ENCODE measurements at places on chromosomes 2 and 18. TPM values are rescaled to one million over a fixed set of nuclear protein-coding genes. Genes with fewer than 3 reads are reported as not detected.

GRCh38 chr2:231810905-231811304, 24.7 kb downstream of the COPS7B start:
- no peak overlapping the region for H3K4me3 ChIP-seq
- H3K4me1 ChIP-seq, result no peaks in the 10 kb centered on the region
- DNase-seq, result peak; percentile 15
- no peak overlapping the region for H3K27ac ChIP-seq
- H3K36me3 ChIP-seq, result no peaks in the 10 kb centered on the region
- no peaks in the 10 kb centered on the region for H3K27me3 ChIP-seq

DNA sequence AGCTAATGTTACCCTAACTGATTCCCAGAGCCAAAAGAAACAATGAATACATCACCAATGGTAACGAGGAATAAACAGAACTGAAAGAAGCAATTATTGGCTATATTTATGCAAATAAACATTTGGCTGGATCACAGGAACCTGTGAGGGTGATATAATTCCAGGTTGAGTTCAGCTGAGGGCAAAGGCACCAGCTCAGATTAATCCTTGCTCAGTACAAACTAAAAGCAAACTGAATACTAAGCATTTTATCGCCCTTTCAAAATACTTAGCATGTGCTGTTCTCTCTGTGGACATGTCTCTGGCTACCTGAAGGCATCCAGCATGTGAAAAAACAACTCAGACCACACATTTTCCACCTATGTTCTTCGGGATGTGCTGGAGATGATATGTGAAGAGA, 791.7 kb downstream of the METTL4 start:
- no peaks in the 10 kb centered on the region for H3K27me3 ChIP-seq
- no peak for DNase-seq
- H3K4me1 ChIP-seq, result no peaks in the 10 kb centered on the region
- H3K27ac ChIP-seq, result no peak overlapping the region
- H3K36me3 ChIP-seq, result no peaks in the 10 kb centered on the region

DNA sequence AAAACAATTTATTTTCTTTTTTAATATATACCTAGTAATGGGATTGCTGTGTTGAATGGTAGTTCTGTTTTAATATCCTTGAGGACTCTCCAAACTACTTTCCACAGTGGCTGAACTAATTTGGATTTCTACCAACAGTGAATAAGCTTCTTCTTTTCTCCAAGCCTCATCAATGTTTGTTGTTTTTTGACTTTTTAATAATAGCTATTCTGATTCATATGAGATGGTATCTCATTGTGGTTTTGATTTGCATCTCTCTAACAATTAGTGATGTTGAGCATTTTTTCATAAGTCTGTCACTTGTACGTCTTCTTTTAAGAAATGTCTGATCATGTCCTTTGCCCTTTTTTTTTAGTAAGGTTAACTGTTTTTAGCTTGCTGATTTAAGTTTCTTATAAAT, 863.3 kb downstream of the CNTNAP5 start:
- no peak overlapping the region for H3K27ac ChIP-seq
- DNase-seq, result no peak
- H3K36me3 ChIP-seq, result no peaks in the 10 kb centered on the region
- no peaks in the 10 kb centered on the region for H3K27me3 ChIP-seq
- no peak overlapping the region for H3K4me3 ChIP-seq

DNA sequence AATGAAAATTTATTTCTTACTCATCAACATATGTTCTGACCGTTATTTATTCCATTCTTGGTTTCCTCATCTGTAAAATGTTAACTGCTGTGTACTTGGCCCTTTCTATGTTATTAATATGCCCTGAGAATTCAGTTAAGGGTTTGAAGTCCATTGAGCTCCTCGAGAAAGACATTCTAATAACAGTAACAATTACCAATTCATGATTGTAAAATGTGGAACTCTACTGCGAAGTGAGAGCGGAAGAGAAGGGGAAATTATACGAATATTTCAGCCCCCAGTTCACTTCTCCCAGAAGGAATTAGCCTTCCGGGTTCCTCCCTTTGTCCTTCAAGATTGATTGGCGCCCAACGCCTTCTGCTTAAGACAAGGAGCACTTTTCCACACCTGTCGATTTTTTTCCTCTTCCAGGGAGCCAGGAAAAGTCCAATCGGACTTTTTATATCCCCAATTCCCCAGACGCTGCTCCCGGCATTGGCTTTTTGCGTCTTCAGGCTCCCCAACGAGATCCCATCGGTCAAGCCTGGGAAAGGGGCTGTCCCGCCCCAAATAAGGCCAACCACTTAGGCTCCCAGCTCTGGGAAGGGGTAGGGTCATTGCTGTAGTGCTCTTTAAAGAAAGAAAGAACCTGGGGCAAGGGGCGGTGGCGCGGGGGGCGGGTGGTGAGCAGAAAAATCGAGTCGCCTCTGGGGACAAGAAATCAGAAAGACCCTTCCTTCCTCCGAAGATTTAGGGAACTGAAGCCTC, 1.6 kb downstream of the DSC2 start:
- peak overlapping the region; percentile 99 for H3K27ac ChIP-seq
- H3K4me3 ChIP-seq, result peak overlapping the region; percentile 84
- peak; percentile 43 for DNase-seq

DNA sequence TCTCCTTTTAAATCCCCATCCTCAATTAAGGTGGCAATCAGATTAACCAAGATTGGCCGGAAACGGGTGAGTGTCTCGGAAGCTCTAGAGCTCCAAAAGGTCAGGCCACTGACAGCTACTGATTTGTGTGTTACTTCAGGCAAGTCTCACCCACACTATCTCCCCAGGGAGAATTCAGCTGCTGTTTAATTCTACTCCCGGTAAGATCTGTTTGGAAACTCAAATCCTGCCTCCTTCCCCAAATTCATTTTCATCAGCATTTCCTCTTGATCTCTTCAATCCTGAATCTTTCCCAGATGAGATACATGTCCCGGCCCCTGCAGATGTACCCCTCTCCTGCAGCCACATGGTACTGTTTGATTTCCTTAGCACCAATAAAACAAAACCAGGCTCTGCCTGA, 34.9 kb downstream of the EFR3B start:
- no peaks in the 10 kb centered on the region for H3K27me3 ChIP-seq
- no peak overlapping the region for H3K27ac ChIP-seq
- no peak overlapping the region for H3K4me3 ChIP-seq
- no peaks in the 10 kb centered on the region for H3K36me3 ChIP-seq

DNA sequence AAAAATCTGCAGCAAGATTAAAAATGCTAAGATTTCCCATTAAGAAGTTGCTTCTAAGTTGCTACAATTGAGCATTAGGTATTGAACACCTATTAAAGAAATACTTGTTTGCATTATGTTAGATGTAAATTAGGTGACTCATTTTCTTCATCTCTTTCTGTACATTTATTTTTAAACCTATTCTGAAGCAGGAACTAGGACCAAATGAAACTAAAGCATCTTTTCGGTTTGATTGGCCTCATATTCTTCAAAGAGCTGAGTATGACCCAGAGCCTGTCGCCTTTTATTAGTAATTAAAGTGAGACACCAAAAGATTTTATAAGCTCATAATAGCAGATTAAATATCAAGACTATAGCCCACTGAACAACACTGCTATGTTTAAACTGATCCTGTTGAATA, 83.4 kb upstream of the ZEB2 start:
- no peaks in the 10 kb centered on the region for H3K36me3 ChIP-seq
- H3K4me3 ChIP-seq, result no peak overlapping the region
- no peak overlapping the region for H3K27ac ChIP-seq
- H3K27me3 ChIP-seq, result no peaks in the 10 kb centered on the region
- no peaks in the 10 kb centered on the region for H3K4me1 ChIP-seq

- no peak overlapping the region for H3K27ac ChIP-seq
- peaks cover 21% of the 10 kb centered on the region for H3K4me1 ChIP-seq
- no peaks in the 10 kb centered on the region for H3K36me3 ChIP-seq
- no peak for DNase-seq
- no peaks in the 10 kb centered on the region for H3K27me3 ChIP-seq
- H3K4me3 ChIP-seq, result no peak overlapping the region
Observed at GRCh38 chr2:236689981-236690380, 120.4 kb downstream of the ACKR3 start.

DNA sequence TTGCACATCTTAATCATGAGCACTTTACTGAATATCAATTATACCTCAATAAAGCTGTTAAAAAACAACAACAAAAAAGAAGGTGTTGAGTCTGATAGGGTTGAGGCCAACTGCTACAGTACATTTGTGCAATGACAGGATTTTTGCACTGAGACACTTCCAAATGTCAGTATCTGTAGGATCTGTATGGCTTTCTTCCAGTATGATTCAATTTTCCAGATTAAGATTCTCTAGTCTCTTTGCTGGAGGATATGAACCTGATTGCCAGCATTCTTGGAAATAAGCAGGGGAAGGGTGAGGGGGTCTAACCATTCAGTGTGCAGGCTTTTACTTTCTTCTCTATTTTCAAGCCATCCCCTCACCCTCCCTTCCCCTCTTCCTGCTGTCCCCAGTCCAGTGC, 85.1 kb downstream of the SEMA4F start:
- H3K27ac ChIP-seq, result no peak overlapping the region
- H3K36me3 ChIP-seq, result no peaks in the 10 kb centered on the region
- DNase-seq, result no peak
- no peak overlapping the region for H3K4me3 ChIP-seq
- H3K27me3 ChIP-seq, result no peaks in the 10 kb centered on the region

DNA sequence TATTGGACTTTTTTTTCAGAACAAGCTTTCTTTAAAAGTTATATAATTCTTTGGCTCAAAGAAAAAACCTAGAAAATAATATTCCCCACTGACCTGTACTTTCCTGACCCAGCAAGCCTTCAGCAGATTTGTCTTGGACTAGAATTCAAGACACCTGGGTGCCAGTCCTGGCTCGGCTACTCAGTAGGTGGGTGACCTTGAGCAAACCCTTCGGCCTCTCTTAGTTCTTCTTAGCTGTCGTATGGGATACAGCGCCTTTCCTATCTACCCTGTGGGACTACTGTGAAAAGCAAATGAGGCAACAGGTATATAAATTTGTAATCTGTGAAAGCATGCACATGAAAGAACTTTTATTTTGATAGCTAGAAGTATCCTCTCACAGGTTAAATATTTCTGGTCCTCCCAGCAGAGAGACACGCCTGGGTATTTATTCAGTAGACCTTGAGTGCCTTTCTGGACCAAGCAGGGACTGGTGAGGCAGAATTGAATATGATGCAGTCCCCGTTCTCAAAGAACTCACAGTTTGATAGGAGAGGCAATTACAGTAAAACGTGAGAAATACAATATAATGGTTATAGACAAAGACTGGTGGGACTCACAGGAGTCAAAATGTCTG, 69.4 kb upstream of the EPAS1 start:
- peaks cover 12% of the 10 kb centered on the region for H3K4me1 ChIP-seq
- H3K4me3 ChIP-seq, result no peak overlapping the region
- H3K27me3 ChIP-seq, result no peaks in the 10 kb centered on the region
- no peak overlapping the region for H3K27ac ChIP-seq
- DNase-seq, result no peak
- no peaks in the 10 kb centered on the region for H3K36me3 ChIP-seq

DNA sequence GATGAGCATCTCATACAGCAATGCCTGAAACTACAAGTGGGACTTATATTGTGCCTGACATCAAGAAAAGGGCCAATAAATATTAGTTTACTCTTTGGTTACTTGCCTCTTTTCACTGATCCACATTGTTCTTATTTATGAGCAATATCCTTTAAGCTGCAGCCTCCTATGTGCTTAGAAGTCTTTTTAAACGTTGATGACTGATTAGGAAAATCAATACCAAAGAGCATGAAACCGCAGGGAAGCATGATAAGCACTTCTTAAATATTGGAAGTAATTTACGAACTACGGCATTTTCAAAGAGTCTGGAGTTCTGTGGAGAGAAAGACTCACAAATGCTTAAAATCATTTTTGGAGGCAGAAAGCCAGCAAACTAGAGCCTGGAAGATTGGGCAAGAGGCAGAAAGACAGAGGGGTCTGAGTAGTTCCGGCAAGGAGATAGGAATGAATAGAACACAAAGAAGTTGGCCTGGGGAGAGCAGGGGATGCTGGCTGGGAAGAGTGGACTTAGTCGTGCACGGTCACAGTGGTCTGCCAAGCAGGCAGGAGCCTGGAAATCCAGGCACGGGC, 122.6 kb upstream of the NOSTRIN start:
- H3K4me1 ChIP-seq, result peaks cover 12% of the 10 kb centered on the region
- DNase-seq, result no peak
- H3K4me3 ChIP-seq, result no peak overlapping the region

GRCh38 chr18:55421615-55422419, 166.2 kb downstream of the TCF4 start:
- H3K27ac ChIP-seq, result peak overlapping the region; percentile 12
- no peaks in the 10 kb centered on the region for H3K27me3 ChIP-seq
- H3K4me1 ChIP-seq, result peaks cover 14% of the 10 kb centered on the region
- no peak overlapping the region for H3K4me3 ChIP-seq
- no peaks in the 10 kb centered on the region for H3K36me3 ChIP-seq

DNA sequence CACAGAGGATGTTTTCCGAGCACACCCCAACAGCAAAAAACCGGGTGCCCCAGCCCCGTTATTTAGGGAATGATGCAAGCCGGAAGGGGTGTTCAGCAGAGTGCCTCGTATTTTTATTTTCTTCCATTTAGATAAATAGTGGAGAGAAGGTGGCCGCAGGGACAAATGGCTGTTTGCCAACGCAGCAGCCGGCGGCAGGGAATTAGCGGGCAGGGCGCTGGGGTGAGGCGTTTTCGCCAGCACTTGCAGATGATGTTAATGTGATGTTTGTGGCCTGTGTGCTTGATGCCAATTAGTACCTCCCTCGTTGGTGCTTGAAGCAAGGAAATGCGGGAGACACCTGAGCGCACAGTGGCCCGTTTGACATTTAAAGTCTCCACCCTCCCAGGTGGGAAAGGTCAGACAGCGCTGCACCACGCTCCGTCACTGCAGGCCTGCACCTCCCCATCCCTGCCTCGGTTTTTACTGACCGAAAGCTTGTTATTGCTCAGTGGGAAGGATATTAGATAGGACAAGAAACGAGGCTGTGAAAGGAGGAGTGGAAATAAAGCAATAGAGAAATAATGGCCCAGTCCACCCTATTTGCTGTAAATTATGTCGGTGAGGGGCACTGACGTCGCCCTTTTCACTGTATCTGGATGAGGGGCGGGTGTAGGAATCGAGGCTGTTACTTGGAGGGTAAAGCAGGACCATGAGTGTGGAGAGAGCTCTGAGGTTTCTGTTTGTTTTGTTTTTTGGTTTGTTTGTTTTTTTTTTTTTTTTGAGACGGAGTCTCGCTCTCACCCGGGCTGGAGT, 39.1 kb downstream of the NFATC1 start:
- H3K27ac ChIP-seq, result no peak overlapping the region
- peaks cover 13% of the 10 kb centered on the region for H3K4me1 ChIP-seq
- no peaks in the 10 kb centered on the region for H3K27me3 ChIP-seq
- no peak overlapping the region for H3K4me3 ChIP-seq
- no peaks in the 10 kb centered on the region for H3K36me3 ChIP-seq

DNA sequence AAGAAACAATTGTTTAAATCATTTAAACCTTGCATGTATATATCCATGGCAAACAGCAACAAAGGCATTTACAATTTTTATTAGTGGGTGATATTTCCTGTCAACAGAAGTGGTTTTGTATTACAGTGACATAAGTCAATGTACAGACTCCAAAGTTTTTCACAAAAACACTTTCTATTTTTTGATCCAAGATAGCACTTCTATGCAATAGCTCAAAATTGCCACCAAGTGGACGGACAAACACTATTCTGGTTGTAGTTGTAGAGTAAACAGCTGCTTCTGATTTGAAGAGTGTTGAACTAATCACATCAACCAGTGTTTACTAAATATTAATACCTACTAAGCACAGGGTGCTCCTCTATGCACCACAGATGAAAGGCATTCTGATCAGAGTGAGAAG, 421.4 kb downstream of the NCKAP5 start:
- no peak overlapping the region for H3K27ac ChIP-seq
- no peak for DNase-seq
- H3K36me3 ChIP-seq, result no peaks in the 10 kb centered on the region
- H3K27me3 ChIP-seq, result no peaks in the 10 kb centered on the region
- no peaks in the 10 kb centered on the region for H3K4me1 ChIP-seq

The SLC23A3 gene
- 0.80 TPM for polyA plus RNA-seq

The GNAL gene
- 4.4 TPM for polyA plus RNA-seq

The SERPINB12 gene
- not detected for polyA plus RNA-seq

The UCN gene
- polyA plus RNA-seq, result 2.6 TPM
